ENCODE measurements at places on chromosomes 6 and 20.

DNA sequence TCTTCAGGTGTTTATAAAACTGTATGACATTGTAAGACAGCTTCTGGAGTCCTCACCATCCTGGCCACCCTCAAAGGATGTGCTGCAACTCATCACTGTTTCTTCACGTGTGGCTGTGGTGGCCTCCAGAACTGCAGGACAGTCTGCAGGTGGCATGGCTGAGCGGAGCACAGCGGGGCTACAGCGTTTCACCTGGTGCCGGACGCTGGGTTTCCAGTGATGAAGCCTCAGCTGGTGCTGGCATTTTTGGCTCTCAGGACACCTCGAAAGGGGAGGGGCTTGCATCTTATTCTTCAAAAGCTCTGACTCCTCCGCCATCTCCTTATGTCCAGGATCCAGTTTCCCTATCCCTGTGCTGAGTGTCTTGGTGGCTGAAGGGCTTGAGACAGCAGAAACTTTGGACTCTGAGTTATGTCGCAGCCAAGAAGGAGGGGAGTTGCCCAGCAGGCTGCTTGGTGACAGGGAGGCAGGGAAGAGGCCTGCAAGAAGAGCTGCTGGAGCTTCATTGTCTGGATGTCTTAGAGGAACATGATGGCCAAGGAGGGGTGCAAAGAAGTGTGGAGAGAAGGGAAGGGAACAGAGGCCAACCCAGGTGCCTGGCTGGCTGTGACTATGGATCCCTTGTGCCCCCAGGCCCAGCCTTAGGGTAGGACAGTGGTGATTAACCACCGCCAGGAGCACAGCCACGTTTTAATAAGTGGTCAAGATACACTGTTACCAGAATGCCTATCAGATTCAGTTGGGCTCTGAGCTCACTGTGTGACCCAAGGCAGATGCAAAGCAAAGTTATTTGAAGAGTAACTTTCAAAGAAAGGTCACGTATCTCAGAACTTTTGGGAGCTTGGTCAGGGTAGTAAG is 58.7 kb downstream of the GTF2H5 start:
- no peak for ATAC-seq

DNA sequence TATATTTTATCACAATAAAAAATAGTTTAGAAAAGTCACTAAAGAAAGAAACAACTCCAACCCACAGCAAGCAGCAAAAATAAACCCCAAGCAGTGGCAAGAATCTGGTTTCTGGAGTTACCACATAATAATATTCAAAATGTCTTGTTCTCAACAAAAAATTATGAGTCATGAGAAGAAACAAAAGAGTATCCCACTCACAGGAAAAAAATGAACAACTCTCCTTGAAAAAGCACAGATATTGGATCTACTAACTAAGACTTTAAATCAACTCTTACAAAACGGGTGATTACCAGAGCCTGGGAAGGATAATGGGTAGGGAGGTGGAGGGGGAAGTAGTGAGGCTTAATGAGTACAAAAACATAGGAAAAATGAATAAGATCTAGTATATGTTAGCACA is 425.6 kb downstream of the PLCB1 start:
- ATAC-seq, result no peak

DNA sequence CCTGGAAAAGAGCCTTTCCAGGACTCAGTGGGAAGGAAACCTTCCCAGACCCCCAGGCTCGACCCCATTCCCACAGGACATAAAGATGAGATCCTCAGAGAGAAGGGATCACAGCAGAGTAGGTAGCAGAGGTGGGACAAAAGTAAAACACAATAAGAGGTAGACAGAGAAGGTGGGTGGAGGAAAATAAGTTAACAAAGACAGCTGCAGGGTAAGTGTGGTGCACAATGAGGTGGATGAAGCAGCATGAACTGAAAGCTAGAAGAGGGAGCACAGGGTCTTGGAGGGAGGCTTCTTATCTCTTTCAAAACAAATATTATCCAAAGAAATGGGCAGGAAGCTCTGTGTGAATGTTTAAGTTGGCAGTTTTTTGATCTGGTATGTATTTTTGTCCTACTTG is 14.0 kb upstream of the MAP7 start:
- ATAC-seq, result no peak

DNA sequence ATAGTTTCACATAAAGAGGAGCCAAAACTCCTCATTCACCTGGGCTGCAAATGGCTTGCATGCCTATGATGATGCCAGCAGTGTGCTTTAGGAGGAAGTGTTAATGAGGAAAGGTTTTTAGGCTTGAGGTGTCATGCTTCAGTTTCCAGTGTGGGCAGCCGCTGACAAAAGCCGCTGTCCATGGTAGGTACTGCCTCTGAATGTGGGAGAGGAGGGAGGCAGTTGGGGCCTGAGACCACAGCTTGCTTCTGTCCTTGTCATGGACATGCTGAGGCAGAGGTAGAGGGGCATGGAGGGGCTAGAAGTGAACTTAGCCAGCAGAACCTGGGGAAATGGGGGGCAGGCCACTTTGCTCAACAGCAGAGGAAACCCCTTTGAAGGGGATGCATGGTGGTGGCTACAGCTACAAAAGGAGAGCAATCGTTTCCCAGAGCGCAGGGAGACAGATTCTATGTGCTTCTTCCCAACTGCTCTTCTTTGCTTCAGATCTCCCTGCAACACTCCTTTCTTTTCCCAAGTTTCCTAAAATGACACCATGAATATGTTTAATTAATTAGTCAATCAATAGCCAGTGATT is 372.1 kb upstream of the CNR1 start:
- no peak for ATAC-seq

GRCh38 chr6:53333439-53334408 is 15.0 kb downstream of the ELOVL5 start:
- ATAC-seq, result no peak

GRCh38 chr20:11130554-11131166 is 456.9 kb upstream of the JAG1 start:
- ATAC-seq, result peak; percentile 50

DNA sequence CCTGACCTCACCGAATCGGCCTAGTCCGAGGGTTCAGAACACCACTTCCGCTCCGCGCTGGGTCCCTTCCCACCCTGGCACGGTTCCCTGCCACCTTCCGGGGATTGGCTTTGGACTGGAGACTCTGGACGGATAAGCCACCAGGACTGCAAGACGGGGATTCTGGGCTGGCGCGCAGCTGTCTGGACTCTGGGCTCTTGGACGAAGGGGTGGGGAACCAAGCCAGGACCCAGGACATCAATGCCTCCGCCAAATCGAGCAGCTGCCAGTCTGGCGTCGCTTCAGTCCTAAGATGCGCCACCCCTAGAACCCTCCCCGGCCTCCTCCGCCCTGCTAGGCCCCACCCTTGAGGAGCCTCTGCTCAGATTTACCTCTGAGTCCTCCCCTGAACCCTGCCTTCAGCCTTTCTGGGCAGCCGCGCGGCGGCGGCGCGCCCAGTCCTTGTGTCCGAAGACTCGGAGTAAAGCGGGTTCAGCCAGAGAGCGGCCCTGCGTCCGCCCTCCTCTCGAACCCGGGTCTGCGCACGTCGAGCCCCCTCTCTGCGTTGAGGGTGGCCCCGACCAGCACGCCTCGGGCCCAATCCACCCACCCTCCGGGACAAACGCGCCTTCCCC is 1.2 kb downstream of the KCNK17 start:
- no peak for ATAC-seq

DNA sequence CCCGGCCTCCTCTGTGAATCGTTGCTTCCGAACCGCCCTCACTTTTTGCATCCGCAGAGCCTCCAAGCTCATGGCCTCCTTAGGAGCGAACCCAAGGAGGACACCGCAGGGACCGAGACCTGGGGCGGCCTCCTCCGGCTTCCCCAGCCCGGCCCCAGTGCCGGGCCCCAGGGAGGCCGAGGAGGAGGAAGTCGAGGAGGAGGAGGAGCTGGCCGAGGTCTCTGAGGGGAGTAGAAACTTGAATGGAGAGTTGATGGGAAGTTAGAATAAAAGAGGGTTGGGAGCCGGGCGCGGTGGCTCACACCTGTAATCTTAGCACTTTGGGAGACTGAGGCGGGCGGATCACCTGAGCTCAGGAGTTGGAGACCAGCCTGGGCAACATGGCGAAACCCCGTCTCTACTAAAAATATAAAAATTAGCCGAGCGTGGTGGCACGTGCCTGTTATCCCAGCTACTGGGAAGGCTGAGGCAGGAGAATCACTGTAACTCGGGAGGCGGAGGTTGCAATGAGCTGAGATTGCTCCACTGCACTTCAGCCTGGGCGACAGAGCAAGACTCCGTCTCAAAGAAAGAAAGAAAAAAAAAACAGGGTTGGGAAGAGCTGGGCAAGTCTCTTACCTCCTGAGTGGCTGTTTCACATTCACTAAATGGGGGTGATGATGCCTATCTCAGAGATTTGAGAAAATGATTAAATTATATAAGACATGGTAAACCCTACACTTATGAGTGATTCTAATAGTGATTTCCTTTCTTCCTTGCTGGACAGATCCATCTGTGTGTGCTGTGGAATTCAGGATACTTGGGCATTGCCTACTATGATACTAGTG is 805 bp downstream of the MSH5 start:
- ATAC-seq, result no peak

DNA sequence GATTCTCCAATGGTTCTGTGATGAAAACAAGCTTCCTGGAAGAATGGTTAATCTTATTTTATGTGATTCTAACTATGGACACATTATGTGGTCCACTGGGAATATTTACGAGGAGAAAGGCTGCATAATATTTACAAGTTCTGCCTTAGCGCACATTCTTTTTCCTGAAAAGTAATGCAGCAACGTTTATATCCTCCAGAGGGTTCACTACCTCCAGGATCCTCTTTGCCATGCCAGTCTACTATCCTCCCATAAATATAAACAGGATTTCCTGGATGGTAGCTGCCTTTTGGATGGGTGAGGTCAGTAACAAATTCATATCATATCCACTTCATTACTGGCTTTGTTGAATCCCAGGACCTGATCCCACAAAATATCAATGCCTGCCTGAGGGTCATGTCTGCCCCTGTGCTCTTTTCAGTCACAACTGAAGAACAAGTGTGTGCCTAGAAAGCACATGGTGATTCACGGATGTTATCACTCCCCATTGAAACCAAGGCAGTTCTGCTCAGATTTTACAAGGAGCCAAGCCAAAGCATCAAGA is 30.4 kb downstream of the ADGRF5 start:
- ATAC-seq, result no peak

- ATAC-seq, result no peak
Observed at GRCh38 chr6:131692031-131692430, 9.2 kb downstream of the OR2A4 start.

- ATAC-seq, result no peak
Observed at GRCh38 chr6:69631552-69632346, 165.1 kb downstream of the LMBRD1 start.

DNA sequence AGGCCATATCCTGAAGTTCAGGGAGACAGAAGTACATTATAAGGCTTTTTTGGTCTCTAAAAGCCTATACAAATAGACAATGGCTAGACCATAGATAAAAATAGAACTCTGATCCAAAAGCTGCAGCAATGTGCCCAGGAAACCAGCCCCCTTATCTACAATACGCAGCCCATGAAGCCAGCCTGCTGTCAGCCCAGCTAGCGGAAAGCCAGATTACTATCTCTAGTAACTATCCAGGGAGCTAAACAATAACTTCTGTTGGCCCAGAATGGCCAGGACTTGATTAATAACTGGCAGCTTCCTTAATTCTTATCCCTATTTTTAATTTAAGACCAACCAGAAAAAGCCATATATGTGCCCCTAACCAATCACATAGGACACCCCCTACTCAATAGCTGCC is 160.4 kb upstream of the SMLR1 start:
- no peak for ATAC-seq

DNA sequence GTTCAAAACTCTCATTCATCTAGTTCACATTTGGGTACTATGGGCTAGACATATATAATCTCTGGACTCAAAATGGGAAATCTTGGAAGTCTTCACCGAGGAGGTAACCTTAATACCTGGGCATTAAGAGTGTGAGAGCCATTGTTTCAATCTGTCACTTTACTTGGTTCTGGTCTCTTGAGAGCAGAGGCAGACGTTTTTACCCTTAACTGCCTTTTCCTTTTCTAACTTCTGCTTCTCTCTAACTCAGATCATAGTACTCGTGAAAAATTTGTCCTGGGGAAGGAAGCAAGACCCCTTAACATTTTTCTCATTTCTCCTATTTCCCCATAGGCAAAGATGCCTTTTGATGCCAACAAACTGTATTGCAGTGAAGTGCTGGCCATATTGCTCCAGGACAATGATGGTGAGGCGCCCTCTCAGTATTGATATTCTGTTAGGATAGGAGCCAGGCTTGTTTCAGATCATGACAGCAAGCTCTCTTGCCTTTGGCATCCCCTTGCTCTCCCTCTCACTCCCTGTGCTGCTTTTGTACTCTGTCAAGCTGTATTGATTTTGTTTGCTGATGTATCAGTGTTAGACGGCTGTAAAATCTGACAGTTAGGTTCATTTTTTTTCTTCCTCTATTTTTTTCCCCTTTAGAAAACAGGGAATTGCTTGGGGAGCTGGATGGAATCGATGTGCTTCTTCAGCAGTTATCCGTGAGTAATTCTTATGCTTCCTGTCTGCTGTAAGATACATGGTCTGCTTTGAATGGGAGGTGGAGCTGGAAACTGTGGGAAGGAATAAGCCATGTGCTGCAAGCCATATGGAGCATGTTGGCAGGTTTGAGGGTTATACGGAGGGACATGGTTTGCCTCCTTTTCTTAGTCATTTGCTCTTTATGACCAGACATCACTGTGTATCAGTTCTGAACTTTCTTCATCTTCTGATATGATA is 83.5 kb downstream of the CTNNBL1 start:
- no peak for ATAC-seq

DNA sequence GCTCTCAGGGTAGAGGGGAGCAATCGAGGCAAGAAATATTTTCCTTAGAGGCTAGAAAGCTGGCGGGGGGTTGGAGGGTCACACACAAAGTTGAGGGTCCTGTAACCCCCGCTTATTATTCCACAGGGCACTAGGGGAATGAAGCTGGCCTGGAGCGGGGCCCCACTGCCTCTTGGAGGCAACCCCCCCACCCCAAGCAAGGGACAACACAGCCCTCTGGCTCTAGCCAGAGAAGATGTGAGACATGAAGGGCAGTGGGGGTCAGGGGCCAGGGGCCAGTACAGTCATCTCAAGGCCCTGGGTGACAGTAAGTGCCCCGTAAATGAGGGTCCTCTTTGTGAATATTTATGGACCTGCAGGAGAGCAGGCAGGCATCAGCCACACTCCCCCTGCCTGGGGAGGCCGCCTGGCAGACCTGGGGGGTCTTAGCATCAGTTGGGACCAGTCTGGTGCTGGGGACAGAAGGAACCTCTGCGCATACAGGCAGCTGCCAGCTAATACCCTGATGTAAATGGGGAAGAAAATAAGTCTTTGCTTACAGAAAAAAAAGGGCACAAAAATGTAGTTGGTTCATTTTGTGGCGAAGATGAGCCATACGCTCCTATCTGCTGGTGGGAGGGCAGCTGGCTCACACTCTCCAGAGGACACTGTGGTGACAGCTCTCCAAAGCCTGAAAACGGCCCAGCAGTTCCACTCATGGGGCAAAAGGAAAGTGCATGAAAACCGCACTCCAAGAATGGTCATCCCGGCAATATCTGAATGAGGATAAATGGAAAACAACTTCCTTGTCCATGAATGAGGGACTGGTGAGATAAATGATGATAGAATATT is 21.9 kb downstream of the SPATA2 start:
- ATAC-seq, result no peak

- ATAC-seq, result peak; percentile 93
Observed at GRCh38 chr6:4775494-4776130, 592 bp upstream of the CDYL start.

GRCh38 chr6:7893342-7893741 is 17.2 kb downstream of the TXNDC5 start:
- ATAC-seq, result no peak

Data from esophagus mucosa (tissue), 1 donor.